ENCODE measurements at places on chromosomes 12 and 14. TPM values are rescaled to one million over a fixed set of nuclear protein-coding genes. Genes with fewer than 3 reads are reported as not detected.

PLCZ1 gene
- under 0.01 TPM for total RNA-seq

NCOR2 gene
- total RNA-seq = 57.5 TPM

RNF212B gene
- total RNA-seq = not detected

KLRF1 gene
- total RNA-seq = 0.30 TPM

SOX5 gene
- 0.30 TPM for total RNA-seq

TAS2R31 gene
- 5.2 TPM for total RNA-seq

B4GALNT3 gene
- total RNA-seq = not detected

LRP10 gene
- 40.0 TPM for total RNA-seq

BCL2L2 gene
- 13.4 TPM for total RNA-seq

WNT1 gene
- total RNA-seq = not detected

SALL2 gene
- total RNA-seq = 1.2 TPM

GLI1 gene
- not detected for total RNA-seq

PPP2R5E gene
- total RNA-seq = 15.6 TPM

TMPRSS12 gene
- total RNA-seq = not detected

STAC3 gene
- 0.32 TPM for total RNA-seq

PGF gene
- 378 TPM for total RNA-seq

SP7 gene
- not detected for total RNA-seq
